ENCODE measurements at places on chromosomes 12 and 14.

GRCh38 chr12:6279631-6280030 is 30.9 kb upstream of the PLEKHG6 start:
- no peak for DNase-seq

DNA sequence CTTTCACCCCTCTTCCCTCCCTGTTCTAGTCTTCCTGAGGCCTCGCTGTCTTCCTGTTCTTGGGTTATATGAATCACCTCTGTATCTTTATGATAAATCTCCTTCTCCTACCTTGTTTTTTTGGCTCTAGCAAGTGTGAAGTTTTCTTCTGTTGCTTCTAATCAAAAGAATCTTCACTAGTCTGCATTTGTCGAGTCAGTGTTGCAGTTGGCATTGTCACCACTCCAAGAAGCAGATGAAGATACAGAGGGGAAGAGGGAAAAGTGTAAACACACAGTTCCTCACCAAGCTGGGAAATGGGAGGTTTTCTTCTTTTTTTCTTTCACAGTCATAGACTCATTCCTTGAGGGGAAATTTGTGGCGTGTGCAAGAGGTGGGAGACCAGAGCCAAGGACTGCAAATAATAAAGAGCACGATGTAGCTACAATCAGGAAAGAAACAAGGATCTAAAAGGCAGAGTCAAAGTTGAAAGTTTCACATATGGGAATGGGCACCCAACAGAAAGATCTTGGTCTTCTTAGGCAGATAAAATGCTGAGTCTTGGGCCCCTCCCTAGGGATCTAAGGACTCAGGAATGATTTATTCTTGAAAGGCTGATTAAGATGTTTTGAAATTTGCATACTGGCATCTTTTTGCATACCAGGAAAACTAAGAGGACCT is 22.2 kb upstream of the PRICKLE1 start:
- no peak for DNase-seq

GRCh38 chr12:116916714-116917114 is 6.0 kb downstream of the FBXW8 start:
- peak; percentile 69 for DNase-seq

- no peak for DNase-seq
These were observed 59.5 kb upstream of the ASPG start for GRCh38 chr14:104026024-104026423.

DNA sequence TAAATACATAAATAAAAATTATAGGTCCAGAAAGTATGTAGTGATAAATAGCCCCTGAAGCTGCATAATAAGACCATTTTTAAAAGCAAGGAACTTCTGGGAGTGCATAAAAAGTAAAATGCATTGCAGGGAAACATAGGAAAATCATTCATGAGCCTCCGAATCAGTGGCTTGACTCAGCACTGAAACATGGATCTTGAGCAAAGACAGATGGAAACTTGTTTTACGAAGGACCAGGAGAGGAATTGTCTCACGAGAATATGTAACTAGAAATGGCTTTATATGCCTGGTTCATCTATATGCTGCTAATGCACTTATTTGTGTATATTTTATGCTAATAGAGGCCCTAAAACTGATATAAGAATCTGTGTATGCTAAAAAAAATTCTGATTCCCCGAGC is 14.7 kb downstream of the TMEM30B start:
- DNase-seq = no peak

DNA sequence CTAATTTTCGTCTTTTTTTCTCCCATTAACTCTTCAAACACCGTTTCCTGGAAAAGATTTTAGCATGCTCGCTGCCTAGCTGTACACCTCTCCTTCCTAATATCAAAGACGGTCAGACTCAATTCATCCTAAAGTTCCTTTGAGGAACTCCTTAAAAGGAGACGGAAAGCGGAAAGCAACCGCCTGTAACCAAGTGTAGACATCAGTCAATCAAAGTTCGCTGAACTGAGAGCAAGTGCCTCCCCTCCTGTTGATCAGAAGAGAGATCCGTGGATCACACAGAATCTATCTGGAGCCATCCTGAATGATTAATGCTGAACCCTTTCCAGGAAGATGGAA is 412 bp upstream of the TEP1 start:
- peak; percentile 9 for DNase-seq

DNA sequence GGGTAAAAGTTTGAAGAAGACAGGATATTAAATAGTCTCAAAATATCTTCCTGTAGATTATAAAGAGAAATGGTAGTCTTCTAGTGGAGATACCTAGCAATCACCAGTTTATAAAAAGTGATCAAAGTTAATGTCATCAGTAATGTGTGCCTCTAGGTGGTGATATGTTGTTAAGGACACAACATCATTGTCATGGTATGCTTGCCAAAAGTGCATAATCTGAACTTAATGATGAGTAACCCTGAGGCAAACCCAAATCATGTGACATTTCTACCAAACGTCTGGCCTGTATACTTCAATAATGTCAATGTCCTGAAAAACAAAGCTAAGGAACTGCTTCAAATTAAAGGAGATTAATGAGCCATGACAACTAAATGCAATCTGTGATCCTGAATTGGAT is 214.7 kb downstream of the PHLDA1 start:
- DNase-seq = peak; percentile 62

DNA sequence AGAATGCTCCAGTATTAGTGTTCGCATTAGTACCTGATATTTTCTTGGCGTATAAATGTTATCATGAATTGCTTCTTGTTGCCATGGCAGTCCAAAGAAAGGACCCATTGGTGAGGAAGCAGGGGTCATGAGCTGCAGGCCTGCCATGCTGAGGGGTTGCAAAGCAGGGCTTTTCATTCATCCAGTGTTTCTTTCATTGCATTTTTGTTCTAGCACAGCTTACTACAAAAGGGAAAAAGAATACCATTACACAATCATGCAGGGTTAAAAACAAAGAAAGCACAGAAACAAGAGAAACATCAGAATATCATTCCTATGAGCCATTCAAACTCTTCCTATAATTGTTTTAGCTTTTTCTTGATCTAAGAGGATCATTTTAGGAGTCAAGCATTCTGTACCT is 24.0 kb downstream of the DICER1 start:
- DNase-seq = no peak

- DNase-seq = no peak
These were observed 32.2 kb upstream of the SERPINA6 start for GRCh38 chr14:94355191-94355794.

Data from RWPE1 (cell line).